ENCODE measurements at places on chromosomes 13 and 19. TPM values are rescaled to one million over a fixed set of nuclear protein-coding genes. Genes with fewer than 3 reads are reported as not detected.
A peak's percentile ranks its signal among the peaks of the same experiment; 100 is the strongest.

DNA sequence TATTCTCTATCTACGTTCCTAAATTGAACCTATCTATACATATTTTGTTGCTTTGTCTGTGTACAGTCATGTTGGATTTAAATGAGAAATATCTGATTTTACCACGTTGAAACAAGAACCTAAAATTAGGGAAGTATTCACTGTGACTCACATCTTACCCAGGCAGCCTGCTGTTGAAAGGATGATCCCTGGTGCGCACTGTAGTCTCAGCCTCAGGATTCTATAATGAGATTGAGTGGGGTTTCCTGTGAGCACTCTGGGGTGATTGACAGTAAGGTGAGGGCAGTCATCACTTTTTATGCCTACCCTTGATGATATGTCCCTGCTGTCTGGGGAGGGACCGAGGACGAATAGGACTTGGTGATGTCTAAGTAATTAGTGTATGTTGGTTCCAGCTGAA, 35.4 kb downstream of the PCCA start:
- DNase-seq = no peak

GRCh38 chr19:49681830-49682229, 4.8 kb downstream of the PRMT1 start:
- DNase-seq = peak; percentile 59

DNA sequence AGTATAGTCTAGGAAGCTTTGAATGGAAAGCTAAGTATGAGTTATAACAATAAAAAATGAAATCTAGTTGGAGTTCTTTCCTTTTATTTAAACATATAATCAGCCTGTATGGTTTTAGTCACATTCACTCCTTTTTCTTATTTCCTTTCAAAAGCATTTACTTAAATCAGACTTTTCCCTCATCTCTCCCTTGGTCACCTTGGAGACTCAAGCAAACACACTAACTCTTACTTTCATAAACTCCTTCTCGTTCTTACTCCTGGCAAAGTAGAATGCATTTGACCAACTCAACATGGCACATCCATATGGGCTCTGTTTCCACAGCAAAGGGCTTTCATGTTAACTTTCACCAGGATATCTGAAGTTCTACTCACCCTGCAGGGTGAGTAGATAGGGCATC, 400.0 kb downstream of the LMO7 start:
- DNase-seq = no peak

DNA sequence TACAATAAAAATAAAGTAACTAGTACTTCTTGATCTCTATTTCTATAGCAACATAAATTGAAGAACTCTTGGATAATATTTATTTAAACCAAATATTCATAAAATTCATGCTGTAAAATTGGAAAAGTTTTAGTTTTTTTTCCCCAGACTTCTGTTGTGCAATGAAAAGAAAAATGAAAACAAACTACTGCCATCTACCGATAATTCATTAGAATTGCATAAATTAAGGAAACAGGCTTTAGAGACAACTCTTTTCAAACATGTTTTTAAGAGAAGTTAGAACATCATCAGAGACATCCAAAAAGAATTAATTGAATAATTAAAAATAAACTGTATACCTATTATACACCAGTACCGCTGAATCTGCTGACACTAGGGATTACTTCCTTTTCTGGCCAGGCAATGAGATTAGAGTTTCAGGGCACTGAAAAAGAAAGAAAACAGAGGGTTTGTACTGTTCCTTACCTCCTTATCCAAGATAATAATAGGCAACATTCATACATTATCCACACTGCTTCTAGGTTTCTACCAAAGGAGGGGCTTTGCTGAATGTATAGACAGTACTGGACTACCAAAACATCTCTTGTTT, 4.9 kb downstream of the CCDC122 start:
- no peak for DNase-seq

Gene ICAM5
- 0.64 TPM for polyA plus RNA-seq

DNA sequence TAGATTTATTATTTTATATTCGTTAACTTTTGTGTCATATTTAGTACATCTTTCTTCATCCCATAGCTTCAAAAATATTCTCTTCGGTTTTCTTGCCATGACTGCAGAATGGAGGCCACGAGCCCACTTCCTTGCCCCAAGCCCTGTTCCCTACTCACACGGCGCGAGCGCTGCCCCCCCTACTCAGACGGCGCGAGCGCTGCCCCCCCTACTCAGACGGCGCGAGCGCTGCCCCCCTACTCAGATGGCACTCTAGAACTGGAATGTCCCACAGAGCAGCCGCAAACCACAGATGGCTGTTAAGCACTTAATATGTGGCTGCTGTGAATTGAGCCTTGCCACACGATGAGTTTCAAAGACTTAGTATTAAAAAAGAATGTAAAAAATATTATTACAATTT, 102.2 kb upstream of the PEG3 start:
- peak; percentile 41 for DNase-seq

Gene MRPL4
- 43.8 TPM for polyA plus RNA-seq

Gene KLC3
- 0.17 TPM for polyA plus RNA-seq

DNA sequence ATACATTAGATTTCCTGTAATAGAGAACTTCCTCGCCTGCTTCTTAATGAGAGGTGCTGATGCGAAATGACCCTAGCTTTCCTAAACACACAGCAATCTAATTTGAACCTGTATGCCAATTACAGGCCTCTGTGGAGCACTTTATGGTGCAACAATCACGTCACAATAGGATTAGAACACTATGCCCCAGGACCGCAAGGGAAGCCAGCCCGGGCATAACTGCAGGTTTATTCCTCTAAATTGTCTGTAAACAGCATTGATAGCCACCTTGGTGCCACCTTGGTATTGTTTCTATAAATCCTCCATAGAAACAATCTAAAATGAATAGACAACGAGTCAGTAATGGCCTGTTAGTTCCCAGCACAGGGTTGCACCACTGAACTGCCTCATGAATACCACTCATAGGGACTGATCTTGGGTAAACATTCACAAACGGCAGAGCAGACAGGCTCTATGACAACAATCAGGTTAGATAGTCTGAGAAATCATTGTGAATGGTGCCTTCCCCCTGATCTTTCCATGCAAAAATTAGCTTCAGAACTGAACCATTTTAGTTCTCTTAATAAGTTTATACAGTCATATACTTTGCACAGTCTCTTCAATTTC, 182.5 kb upstream of the OBI1 start:
- no peak for DNase-seq

Gene SCAMP4
- 22.7 TPM for polyA plus RNA-seq

DNA sequence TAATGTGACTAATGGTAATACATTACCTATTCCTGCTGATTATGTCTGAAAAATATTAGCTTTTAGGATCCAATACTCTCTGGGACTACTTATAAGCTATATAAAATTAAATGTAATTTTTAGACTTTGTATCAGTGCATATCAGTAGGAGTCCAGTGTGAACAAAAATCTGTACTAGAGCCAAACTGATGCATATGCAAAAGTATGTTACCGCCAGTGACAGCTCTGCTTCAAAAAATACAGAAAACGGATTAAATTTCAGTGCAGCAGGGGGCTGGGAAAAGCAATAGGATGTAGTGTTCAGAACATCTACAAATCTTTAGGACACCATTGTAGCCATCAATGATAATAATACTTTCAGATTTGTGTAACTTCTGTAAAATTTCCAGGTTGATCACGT, 385.5 kb downstream of the DACH1 start:
- no peak for DNase-seq

Gene SYCN
- not detected for polyA plus RNA-seq

- DNase-seq = no peak
Measured at GRCh38 chr13:40798380-40798779, 9.0 kb downstream of the SLC25A15 start.

GRCh38 chr13:50993371-50993770, 83.8 kb downstream of the RNASEH2B start:
- no peak for DNase-seq

- DNase-seq = peak; percentile 6
Measured at GRCh38 chr19:6063576-6064335, 46.5 kb downstream of the RFX2 start.

Gene KIR3DL1
- not detected for polyA plus RNA-seq

Gene CELF5
- 0.60 TPM for polyA plus RNA-seq

Gene ZNF547
- polyA plus RNA-seq = 10.9 TPM

Gene LHB
- polyA plus RNA-seq = 6.0 TPM

DNA sequence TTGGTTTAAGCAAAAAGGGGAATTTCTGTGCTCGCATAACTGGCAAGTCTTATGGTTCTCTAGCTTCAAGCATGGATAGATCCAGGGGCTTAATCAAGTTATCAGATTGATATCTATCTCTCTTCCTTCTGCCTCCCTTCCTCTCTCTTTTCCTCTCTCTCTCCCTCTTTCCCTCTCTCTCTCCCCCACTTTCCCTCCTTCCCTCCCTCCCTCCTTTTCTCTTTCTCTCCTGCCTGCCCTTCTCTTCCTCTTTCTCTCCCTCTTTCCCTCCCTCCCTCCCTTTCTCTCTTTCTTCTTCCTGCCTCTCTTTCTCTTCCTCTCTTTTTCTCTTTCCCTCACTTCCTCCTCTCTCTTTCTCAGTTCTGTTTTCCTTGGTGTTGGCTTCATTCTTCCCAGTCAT, 195.8 kb downstream of the HS6ST3 start:
- no peak for DNase-seq

DNA sequence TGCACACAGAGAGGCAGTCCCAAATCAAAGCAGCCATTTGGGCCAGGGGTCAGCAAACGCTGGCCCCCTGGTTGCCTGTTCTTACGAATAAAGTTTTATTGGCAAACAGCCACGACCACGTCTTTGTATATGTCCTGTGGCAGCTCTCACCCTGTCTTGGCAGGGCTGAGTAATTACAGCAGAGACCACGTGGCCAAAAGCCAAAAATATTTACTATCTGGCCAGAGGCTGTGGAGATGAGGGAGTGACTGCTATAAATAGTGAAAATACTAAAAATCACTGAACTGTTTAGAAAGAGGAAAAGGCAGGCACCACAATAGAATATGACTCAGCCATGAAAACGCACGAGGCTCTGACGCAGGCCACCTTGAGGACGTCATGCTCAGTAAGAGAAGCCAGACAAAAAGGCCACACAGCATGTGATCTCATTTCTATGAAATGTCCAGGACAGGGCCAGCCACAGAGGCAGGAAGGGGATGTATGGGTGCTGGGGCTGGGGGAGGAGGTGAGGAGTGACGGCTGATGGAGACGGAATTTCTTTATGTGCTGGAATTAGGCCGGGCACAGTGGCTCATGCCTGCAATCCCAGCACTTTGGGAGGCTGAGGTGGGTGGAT, 29.4 kb downstream of the SMIM24 start:
- peak; percentile 96 for DNase-seq

Gene IGSF23
- not detected for polyA plus RNA-seq

GRCh38 chr19:31270897-31271296, 78.3 kb downstream of the TSHZ3 start:
- DNase-seq = no peak

DNA sequence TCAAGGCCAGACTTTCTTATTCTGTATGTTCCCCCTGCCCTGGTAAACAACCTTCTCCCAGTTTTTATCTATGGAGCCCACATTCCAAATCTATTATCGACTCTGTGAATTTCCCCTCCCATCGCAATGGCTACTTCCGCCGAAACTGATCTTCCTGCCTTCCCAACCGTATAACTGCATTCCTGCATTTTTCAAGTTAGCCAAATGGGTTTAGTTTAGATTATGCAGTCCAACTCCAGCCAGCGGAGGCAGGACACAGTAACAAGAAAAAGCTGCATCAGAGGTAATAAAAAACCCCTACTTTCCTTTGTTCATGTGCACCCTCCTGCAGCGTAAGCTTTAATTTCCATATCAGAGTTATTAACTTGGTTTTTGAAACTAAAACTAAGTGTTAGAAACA, 112.2 kb upstream of the ZNF91 start:
- no peak for DNase-seq

Gene QPCTL
- polyA plus RNA-seq = 14.1 TPM

DNA sequence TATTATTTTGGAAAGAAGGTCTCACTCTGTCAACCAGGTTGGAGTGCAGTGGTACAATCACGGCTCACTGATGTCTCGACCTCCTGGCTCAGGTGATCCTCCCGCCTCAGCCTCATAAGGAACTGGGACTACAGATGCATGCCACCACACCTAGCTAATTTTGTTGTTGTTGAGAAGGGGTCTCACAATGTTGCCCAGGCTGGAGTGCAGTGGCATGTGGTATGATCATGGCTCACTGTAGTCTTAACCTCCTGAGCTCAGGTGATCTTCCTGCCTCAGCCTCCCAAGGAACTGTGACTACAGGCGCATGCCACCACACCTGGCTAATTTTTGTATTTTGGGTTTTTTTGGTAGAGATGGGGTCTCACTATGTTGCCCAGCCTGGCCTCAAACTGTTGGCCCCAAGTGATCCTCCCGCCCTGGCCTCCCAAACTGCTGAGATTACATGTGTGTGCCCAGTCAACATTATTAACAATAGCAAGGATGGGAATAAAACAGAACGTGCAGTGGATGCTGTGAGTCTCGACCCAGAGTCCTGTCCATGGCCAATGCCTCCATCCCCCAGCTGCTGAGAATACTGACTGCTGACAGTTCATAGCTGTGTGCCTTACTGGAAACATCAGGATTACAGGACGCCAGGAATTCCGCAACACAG, 5.4 kb upstream of the MBD3L3 start:
- DNase-seq = no peak

Gene ZNF441
- 6.5 TPM for polyA plus RNA-seq

Data from adrenal gland (tissue), 19 donors.